Ureter (tissue), 1 donor: ENCODE measurements at places on chromosomes 5 and 9.

- no peak for DNase-seq
These were observed 20.6 kb upstream of the AUH start for GRCh38 chr9:91382298-91382697.

DNA sequence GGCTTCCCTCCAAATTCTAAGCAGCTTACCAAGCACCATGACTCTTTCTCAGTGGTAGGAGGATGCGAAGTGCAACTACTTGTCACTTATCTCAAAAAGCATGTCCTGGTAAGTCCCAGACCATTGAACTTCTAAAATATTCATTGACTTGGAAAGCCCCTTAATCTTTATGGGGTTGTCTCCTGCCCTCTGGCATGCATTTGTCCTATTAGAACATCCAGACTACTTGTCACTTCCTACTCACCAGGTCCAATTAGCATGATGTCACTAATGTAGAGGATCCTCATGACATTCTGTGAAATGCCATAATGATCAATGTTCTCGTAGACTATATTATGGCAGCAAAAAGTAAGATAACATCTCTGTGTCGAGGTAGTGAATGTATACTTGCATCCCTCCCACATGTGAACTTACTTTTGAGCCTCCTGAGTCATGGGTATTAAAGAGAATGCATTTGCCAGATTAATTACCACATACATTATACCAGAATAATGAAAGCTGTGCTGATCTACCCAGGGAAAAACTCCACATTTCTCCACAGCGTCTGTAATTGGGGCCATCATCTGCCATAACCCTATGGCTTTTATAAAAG lies 63.5 kb upstream of the RAD23B start:
- no peak for DNase-seq

DNA sequence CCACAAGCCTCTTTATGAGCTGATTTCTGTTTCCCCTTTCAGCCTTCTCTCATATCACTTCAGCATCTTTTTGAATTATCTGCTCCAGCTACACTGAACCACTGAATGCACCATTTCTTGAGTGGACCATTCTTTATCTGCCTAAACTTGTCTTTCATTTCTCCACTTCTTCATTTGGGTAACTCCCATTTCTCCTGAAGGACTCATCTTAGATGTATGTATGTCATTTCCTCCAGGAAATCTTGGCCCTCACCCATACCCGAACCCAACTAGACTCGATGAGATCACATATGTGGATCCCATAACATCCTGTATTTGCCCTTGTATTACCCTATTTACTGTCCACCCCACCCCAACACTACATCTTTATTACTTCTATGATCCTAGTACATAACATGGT lies 249.8 kb downstream of the KIF4B start:
- DNase-seq: no peak

DNA sequence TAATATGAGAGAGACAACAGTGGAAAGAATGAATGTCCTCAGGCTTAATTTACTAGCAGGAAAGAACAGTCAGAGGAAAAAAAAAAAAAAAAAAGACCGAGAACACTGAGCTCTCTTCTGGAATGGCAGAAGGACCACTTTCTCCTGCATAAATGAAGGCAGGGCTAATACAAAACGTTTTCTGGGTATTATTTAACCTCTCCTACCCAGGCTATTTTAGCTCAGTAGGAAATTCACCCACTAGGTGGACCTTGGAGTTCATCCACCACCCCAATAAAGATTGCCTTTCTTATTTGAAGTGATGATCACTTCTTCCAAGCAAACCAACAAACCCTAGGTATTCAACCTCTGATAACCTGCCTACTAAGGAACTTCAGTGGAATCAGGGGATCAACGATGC lies 3.7 kb downstream of the GLIS3 start:
- no peak for DNase-seq

GRCh38 chr5:67732471-67732870 lies 483.1 kb upstream of the PIK3R1 start:
- no peak for DNase-seq

DNA sequence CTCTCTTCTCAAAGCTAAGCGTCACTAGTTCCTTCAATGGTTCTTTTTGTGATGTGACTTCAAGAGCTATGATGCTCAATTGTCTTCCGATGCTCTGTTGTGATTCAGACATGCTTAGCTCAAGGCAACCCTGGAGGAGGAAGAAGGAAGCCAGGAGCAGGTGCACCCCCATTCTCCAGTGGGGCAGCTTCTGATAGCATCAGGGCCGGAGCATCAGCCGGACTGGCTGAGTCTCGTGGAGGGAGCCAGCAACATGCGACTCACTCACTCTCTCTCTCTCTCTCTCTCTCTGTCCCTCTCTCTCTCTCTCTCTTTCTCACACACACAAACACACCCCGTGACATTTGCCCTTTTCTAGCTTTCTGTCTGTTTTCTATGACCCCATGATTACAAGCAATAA lies 140.2 kb downstream of the HSD17B3 start:
- peak; percentile 56 for DNase-seq

GRCh38 chr5:57539281-57539701 lies 56.7 kb upstream of the ACTBL2 start:
- DNase-seq: no peak

DNA sequence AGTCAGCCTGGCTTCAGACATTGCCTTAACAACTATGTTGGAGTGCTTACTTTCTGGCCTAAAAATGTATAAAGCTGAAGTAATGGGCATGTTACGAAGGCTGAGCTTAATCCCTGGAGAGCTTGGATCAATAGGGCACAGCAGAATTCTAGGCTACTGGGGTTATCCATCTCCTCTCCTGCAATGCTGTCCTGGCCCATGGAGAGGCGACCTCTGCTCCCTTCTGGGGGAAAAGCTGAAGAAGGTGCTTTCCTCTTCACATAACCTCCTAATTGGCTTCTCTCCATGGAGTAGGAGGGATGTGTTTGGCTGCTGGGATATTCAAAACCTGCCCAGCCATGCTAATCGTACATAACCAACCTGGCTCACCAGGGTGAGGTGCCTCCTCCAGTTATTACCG lies 403.5 kb downstream of the DMRT2 start:
- DNase-seq: no peak

GRCh38 chr5:137611011-137611580 lies 112.0 kb upstream of the SPOCK1 start:
- DNase-seq: no peak

GRCh38 chr9:121620777-121621449 lies 30.5 kb upstream of the DAB2IP start:
- DNase-seq: no peak

- no peak for DNase-seq
These were observed 75.5 kb downstream of the RAI14 start for GRCh38 chr5:34731435-34732232.

GRCh38 chr5:151700820-151701219 lies 14.1 kb upstream of the SPARC start:
- DNase-seq: no peak

- no peak for DNase-seq
These were observed 1.2 kb downstream of the DUSP1 start for GRCh38 chr5:172769616-172770373.

DNA sequence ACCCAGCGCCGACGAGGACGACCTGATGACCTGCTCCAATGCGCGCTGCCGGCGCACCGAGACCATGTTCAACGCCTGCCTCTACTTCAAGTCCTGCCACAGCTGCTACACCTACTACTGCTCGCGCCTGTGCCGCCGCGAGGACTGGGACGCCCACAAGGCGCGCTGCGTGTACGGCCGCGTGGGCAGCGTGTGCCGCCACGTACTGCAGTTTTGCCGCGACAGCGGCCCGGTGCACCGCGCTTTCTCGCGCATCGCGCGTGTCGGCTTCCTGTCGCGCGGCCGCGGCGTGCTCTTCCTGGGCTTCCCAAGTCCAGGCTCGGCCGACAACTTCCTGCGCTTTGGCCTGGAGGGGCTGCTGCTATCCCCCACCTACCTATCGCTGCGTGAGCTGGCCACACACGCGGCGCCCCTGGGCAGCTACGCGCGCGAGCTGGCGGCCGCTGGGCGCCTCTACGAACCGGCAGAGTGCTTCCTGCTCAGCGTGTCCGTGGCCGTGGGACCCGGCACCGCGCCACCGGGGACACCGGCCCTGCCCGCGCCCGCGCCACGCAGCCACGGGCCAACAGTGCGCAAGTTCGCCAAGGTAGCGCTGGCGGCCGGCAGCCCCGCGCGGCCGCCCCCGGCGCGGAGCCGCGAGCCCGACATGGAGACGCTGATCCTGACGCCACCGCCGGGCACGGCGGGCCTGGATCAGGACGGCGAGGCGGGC lies 2.7 kb upstream of the PHPT1 start:
- DNase-seq: no peak

DNA sequence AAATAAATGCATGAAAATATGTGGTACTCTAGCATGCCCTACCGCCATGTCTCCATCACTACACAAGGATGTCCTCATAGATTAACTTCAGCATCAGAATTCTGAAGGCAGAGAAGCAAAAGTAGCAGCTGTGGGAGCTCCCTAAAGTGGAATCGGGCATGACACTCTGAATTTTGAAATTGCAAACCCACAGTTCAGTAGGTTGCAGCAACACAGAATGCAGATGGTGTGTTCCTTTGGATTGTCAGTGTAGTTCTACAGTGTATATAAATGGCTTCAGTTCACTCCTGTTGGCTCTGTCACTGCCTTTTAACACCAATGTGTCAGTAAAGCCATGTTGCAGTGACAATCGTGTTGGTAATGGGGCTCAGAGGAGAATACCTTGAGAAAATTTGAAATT lies 973.6 kb upstream of the WWC1 start:
- DNase-seq: no peak

DNA sequence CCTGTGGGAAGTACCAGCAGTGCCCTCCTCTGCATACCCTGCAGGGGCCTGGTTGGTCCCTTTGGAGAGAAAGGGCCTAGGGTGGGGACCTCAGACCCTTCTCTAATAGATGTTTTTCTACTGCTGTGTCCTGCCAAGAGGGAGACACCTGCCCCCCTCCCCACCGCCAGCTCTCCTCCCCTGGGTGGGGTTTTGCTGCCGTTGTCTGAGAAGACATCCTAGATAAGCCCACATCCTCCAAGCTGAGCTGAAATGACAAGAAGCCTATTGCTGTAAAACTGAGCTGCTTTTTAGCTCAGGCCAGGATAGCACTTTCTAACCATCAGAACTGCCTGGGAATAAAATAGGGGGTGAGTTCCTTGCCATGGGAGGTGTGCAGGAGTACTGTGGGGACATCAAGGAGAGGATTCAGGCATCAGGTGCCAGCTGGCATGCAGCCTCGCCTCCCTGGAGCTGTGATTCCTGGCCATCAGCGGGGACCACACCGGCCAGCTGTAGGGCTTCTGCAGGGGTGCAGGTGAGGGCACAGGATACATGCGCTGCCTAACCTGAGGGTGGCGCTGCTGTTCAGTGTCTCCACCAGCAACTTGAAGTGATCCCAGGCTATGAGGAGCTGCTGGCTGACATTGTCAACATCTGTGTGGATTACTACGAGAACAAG lies 37.9 kb downstream of the CYFIP2 start:
- DNase-seq: no peak

DNA sequence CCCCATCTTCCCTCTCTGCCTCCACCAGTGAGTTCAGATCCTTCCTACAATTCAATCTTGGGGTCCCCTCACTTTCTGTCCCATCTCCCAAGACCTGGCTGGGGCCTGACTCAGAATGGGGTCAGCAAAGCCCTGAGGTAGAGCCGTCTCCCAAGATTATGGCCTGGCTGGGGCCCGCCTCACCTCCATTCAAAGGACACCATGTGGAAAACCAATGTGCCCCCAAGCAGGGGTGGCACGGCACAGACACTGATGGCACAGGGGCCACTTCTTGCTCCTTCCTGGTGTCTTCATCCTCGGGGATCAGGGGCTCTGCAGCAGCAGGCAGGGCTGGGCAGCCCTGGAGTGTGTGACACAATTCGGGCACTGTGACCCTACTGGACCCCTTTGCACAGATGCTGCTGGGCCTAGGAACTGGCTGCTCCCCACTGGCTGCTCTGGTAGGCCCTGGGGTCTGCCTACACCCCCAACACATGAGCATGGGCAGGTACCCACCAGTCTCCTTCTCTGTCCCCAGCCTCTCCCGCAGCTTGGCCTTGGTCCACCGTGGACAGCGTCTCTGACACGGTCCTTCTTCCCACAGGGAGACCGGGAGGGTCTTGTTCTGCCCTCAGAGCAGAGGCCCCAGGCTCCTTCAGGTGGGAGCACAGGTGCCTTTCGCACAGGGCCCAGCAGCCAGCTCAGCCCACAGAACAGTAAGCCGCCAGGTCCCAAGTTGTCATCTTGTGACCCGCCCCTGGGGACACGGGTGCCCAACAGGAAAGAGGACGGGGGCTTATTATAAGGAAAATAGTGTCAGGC lies 89.5 kb downstream of the ADAMTS2 start:
- peak; percentile 38 for DNase-seq

- no peak for DNase-seq
These were observed 98.6 kb downstream of the YTHDC2 start for GRCh38 chr5:113612060-113612496.
